ENCODE measurements at places on chromosomes 5 and 9.

GRCh38 chr5:112379542-112380325 lies 39.3 kb downstream of the EPB41L4A start:
- DNase-seq, result no peak

GRCh38 chr5:15326932-15327331 lies 173.0 kb upstream of the FBXL7 start:
- no peak for DNase-seq

- no peak for DNase-seq
These were observed 1.0 kb upstream of the NTMT1 start for GRCh38 chr9:129624947-129625346.

DNA sequence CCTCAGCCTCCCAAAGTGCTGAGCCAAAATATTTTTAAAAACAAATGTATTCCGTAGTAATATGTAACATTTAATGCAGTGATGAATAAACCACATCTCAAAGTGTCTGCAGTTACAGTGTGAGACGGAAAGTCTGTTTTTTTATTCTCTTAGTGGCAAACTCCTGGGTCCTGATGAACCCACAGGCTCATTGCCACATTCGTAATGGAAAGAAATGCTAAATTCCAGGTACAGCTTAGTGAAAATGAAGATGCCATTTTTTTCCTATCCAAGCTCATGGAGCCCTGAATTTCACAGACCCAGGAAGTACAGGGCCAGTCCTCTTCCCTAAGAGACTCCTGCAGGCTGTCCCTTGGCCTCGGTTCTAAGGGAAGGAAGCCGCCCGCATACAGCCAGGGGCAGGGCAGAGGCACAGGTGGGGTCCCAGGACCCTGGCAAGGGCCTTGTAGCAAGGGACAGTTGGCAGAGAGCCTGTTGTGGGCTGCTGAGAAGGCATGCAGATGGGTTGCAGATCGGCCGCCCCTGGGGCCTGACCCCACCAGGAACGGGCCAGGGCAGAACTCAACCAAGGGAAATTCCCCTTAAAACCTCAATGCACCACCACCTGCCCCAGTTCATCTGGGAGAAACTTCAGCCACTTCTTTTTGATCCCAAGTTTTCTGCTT lies 36.2 kb downstream of the IPPK start:
- DNase-seq, result no peak

DNA sequence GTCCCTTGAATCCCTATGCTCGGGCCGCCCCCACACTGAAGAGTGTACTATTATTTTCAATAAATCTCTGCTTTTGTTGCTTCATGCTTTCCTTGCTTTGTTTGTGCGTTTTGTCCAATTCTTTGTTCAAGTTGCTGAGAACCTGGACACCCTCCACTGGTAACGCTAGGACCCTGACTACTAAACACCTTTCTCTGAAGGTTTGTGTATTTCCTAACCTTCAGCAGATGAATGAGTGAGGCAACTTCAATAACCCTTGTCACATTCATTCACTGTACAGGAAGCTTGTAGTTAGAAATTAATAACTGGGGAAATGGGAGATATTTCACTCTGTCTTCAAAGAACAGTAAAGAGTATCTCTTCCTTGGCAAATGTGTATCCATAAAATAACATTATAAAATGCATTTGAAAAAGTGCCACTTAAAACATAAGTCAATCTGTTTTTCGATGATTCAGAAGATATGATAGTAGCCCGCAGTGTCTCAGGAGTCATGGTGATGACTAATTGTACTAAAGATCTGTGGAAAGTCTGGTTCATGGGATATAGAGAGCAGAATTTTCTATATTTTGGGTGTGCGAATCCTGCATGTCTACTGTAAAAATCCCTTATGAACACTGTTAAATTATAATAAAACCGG lies 43.2 kb upstream of the ANKH start:
- no peak for DNase-seq

DNA sequence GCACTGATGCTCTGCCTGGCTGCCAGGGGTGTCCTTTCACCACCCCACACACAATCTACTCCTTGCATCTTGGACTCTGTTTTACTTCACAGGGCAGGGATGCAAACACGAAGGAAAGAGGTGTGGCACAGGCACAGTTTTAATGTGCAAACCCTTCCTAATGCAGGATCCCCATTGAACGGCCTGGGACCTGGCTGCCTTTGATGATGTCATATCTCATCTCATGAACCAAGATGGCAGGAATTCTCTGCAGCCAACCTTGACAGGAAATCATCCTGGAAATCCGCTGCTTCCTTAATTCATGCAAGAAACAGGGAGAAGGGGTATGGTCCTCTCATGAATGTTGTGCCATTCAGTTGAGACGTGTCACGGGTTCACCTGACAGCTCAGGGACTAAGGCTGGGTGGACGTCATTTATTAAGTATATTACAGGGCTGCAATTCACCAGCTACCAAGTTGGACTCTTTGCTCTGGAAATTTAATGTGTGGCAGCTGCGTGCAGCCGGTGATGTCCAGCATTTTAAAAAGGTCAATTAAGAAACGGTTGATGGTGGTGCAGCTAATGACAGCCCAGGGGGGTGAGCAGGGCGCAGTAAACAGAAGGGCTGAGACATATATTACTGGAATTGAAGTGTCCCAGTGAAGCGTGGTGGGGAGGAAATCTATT lies 91.5 kb downstream of the LMNB1 start:
- DNase-seq, result no peak

DNA sequence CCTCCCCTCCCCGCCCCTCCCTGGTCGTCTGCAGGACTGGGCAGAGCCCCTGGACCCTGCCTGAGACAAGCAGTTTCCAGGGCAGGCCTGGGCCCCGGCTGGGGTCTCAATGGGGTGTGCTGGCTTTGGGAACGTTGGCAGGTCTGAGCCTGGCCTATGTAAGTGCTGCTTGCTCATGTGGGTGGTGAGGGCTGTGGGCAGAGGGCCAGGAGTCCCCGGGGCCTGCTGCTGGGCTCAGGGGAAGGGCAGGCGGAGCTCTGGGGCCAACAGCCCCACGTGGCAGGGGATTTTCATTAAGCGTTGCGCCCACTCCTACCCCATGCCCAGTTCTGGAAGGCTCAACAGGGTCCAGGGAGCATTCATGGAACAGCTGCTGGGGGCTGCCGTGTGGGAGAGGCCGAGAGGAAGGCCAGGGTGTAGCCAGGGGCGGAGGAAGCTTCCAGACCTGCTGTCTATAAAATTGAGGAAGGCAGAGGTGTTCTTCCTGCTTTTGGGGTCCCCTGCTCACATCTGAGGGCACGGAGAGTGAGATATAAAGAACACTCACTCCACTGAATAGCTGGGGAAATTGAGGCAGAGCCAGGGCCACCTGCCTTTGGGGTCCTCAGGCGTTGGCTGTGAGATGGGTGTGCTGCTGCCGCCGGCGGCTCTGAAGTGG lies 32.5 kb downstream of the RXRA start:
- no peak for DNase-seq

GRCh38 chr5:13821366-13821765 lies 123.1 kb downstream of the DNAH5 start:
- DNase-seq, result no peak

DNA sequence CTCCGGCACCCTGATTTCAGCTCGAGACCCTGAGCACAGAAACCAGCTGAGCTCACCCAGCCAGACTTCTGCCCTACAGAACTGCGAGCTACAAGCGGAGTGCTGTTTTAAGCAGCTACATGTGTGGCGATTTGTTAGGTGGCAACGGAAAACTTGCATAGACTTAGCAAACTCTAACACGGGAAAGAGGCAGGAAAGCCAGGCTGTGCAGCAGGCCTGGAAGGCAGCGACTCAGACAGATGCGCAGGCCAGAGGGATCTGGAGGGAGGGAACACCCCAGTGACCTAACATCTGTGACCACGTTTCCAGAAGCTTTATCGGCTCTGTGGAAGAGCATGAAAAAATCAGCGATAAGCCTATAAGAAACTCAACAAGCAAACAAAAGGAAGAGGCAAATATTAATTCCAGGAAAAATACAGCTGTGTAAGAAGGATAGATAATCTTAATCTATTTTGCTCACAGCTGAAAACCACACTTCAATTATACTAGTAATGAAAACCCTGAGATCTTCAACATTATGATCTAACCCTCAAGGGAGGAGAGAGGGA lies 11.0 kb downstream of the UBAC1 start:
- DNase-seq, result no peak

DNA sequence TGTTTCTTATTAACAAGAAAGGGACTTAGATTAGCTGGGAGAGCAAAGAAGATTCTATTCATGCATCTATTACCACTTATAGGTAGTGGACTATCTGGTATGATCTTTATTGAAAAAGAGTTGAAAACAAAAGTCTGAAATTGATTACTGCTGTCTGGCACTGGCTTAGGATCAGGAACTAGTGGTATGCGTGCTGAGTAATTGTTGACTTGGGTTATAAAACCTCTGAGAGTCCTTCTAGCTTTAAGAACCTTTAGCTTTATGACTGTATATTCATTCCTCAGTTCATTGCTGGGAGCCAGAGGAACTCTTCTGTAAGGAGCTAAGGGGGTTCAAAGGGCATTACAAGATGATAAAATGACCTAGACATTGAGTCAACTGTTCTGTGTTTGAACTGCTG lies 7.6 kb downstream of the SLC1A1 start:
- no peak for DNase-seq

- no peak for DNase-seq
These were observed 22.4 kb upstream of the NREP start for GRCh38 chr5:111779260-111779921.

DNA sequence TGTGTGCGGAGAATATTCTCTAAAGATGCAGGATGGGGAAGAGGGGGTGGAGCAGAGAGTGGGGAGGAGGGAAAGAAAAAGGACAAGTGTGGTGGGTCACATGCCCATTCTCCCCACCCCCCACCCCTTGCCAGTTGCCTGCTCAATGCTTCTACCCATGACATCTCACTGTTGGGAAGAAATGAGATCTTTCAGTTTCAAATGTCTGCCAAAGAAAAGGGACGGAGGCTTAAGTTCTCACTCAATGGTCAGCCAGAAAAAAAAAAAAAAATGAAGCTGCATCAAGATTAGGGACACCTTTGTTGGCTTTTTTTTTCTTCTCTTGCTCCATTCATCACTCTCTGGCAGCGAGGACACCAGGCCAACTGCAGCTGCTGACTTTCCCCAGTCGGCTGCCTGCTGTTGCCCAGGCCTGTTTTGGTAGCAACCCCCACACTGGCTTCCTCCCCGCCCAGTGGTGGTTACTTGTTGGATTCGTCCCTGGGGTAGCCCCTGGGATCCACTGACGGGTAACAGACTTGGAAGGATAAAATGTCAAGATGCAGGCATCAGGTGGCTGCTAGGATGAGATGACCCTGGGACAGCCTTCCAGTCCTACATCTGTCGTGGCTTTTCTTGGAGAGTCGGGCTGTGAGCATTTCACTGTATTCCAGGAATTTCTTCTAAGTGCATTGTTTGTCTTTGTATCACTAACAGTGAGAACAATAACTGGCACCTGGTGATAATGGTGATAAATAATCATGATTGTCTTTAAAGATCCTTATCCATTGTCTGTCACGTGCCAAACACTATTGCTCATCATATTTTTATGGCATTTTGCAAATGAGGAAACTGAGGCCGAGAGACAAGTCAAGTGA lies 9.1 kb downstream of the WWC1 start:
- DNase-seq, result no peak

DNA sequence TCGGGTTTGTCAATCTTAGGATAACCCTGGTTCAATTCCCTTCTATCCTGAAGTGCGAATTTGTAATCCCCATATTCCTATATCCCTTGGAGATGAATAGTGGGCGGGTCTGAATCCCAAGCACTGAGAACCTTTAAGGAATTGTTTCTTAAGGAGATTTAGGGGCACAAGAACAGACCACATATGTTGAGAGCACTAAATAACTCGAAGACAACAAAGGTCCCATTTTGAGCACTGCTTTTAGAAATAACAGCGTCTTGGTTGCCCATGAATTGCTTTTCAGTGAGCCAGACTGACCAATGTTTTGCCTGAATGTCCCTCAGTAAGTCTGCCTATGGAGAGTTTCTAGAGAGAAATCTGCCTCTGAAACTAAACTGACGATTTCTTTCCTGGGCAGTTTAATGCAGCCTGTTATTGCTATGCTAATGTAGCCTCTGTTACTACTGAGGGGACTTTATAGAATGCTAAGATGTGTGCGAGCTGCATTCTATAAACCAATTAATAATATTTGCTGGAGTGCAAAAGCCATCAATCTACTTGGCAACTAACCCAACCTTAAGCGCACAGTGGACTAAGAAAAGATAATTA lies 445.0 kb upstream of the DMAC1 start:
- no peak for DNase-seq

- no peak for DNase-seq
These were observed 177.0 kb upstream of the MVB12B start for GRCh38 chr9:126149661-126150060.

DNA sequence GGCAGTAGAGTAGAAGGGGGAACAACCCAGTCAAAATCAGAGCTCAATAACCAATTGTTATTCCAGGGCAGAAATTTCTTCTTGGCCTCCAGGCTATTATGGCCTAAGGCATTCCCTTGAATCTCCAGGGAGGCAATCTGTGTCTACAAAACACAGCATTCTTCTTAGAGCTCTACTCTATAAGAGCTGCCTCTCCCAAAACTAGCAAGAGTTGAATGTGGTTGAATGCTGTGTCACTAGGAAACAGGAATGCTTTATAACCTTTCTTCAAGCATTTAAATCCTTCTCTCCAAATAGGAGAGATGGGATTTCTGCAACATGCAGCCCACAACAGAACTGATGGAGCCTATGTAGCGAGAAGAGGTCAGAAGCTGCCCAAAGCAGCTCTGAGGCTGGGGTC lies 97.1 kb upstream of the APC start:
- DNase-seq, result no peak

GRCh38 chr9:131994364-131995125 lies 85.1 kb downstream of the MED27 start:
- no peak for DNase-seq

- no peak for DNase-seq
These were observed 30.4 kb downstream of the AMBP start for GRCh38 chr9:114047717-114048116.

DNA sequence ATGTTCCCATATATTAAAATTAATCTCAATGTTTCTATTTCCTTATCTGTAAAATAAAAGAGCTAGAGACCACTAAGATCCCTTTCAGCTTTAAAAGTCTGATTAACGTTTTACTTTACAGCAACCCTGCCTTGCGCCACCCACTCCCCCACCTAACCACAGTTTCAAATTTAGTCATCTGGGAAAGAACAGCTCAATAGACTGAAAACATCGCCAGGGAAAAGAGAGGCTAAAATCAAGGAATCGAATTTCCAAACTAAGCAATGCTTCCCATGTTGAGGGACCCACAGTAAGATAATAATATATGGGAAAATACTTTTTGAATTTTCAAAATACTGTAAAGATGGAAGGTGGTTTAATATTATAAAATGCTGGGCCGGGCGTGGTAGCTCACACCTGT lies 6.6 kb downstream of the SAXO1 start:
- no peak for DNase-seq
